CD14-positive monocyte (primary cell): ENCODE measurements at places on chromosomes 2 and 18. TPM values are rescaled to one million over a fixed set of nuclear protein-coding genes. Genes with fewer than 3 reads are reported as not detected.

Gene MRPL33
- polyA plus RNA-seq: 341 TPM

- H3K4me1 ChIP-seq: peaks cover 12% of the 10 kb centered on the region
- peak overlapping the region; percentile 22 for H3K4me3 ChIP-seq
- H3K27ac ChIP-seq: peak overlapping the region; percentile 38
- H3K27me3 ChIP-seq: no peaks in the 10 kb centered on the region
- H3K36me3 ChIP-seq: no peaks in the 10 kb centered on the region
Measured at GRCh38 chr2:64819361-64819760, 165.6 kb upstream of the SERTAD2 start.

DNA sequence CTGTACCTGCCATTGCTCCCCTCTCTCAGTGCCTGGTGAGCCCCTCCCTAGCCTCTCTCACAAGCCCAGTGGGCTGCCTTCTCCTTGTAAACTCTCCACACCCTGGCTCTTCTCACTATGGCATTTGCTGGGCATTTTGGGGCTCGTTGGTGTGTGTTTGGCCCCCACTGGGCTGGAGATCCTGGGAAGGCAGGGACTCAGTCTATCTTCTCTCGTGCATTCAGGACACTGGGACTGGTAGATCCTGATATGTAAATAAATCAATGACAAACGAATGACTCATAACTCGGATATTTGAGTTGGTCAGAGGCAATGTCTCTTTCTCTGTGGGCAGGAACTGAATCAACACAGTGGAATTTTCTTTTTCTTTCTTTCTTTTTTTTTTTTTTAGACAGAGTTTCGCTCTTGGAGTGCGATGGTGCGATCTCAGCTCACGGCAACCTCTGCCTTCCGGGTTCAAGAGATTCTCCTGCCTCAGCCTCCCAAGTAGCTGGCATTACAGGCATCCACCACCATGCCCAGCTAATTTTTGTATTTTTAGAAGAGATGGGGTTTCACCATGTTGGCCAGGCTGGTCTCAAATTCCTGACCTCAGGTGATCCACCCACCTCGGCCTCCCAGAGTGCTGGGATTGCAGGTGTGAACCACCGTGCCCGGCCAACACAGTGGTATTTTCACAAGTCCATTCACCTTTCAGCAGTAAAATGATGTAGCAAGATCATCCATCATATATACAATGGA lies 144.6 kb upstream of the SPRED2 start:
- no peaks in the 10 kb centered on the region for H3K36me3 ChIP-seq
- H3K27ac ChIP-seq: no peak overlapping the region
- no peak overlapping the region for H3K4me3 ChIP-seq
- H3K4me1 ChIP-seq: peaks cover 8% of the 10 kb centered on the region

- H3K27ac ChIP-seq: no peak overlapping the region
- no peak overlapping the region for H3K4me3 ChIP-seq
- no peaks in the 10 kb centered on the region for H3K4me1 ChIP-seq
- no peaks in the 10 kb centered on the region for H3K36me3 ChIP-seq
- no peak for DNase-seq
- no peaks in the 10 kb centered on the region for H3K27me3 ChIP-seq
Measured at GRCh38 chr2:88082781-88083180, 15.2 kb downstream of the SMYD1 start.

Gene TCF7L1
- polyA plus RNA-seq: 0.05 TPM

Gene CLEC4F
- 6.8 and 17.0 TPM in 2 replicates for polyA plus RNA-seq

GRCh38 chr18:34196256-34196655 lies 28.5 kb downstream of the NOL4 start:
- no peak for DNase-seq
- no peak overlapping the region for H3K4me3 ChIP-seq
- no peak overlapping the region for H3K27ac ChIP-seq
- H3K36me3 ChIP-seq: no peaks in the 10 kb centered on the region

Gene GPR45
- polyA plus RNA-seq: not detected

- H3K27me3 ChIP-seq: no peaks in the 10 kb centered on the region
- H3K27ac ChIP-seq: no peak overlapping the region
- no peak for DNase-seq
- H3K36me3 ChIP-seq: no peaks in the 10 kb centered on the region
Measured at GRCh38 chr2:160870729-160871465, 289.3 kb upstream of the TANK start.

DNA sequence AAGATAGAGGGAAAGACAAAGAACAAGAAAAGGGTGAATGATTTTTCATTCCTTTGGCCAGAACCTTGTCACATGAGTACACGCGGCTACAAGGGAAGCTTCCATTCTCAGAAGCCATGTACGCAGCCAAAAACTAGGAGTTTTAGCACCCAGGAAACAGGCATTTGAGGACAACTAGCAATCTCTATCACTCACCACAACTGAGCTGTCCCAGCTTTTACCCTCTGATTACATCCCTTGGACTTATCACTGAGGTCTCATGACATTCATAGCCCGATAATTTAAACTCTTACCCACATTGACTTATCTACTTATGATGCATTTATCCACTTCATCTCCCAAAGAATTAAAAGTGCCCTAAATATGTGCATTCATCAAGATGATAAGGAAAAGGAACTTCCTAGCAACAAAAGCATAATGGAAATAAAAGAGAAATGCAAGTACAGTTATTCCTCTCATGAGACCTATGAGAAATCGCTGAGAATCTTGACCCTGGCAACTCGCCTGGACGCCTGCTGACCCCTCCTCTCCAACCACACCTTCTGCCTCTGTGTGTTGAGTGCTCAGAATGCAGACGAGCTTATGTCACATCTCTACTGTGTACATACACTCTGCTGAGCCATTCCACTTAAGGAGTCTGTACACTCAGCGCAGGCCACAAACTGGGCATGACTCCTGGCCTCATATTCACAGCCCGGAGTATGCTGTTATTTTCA lies 28.7 kb upstream of the MFSD6 start:
- no peak overlapping the region for H3K27ac ChIP-seq
- no peaks in the 10 kb centered on the region for H3K4me1 ChIP-seq
- no peak overlapping the region for H3K4me3 ChIP-seq
- DNase-seq: no peak
- H3K27me3 ChIP-seq: no peaks in the 10 kb centered on the region
- H3K36me3 ChIP-seq: no peaks in the 10 kb centered on the region

Gene CDKL4
- not detected for polyA plus RNA-seq

DNA sequence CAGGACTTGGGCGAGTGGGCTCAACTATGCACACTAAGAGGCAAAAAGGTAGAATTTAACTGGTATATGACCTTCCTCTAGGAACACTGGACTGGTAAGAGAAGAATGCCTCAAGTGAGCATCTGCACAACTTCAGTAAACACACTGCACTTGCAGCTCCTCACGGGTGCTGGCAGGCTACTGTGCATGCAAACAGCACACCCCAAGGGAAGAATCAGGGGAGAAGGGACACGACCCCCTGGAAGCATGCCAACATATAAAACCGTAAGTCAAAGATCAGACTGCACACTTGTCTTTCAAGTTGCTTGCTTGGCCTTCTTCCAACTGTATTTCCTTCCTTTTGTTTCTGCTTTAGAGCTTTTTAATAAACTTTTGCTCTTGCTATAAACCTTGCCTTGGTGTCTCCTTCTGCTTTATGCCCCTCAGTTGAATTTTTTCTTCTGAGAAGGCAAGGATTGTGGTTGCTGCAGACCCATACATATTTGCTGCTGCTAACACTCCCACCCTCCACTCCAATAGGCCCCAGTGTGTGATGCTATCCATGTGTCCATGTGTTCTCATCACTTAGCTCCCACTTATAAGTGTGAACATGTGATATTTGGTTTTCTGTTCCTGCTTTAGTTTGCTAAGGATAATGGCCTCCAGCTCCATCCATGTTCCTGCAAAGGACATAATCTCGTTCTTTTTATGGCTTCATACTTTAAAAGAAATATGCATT lies 263.7 kb upstream of the SPOPL start:
- H3K36me3 ChIP-seq: no peaks in the 10 kb centered on the region
- H3K27me3 ChIP-seq: no peaks in the 10 kb centered on the region
- H3K27ac ChIP-seq: no peak overlapping the region
- no peaks in the 10 kb centered on the region for H3K4me1 ChIP-seq
- DNase-seq: no peak

Gene RFTN2
- not detected for polyA plus RNA-seq

Gene CAPN14
- not detected for polyA plus RNA-seq

- no peak overlapping the region for H3K27ac ChIP-seq
- DNase-seq: no peak
- H3K36me3 ChIP-seq: no peaks in the 10 kb centered on the region
- H3K4me3 ChIP-seq: no peak overlapping the region
- no peaks in the 10 kb centered on the region for H3K27me3 ChIP-seq
Measured at GRCh38 chr18:78393086-78393862, 586.3 kb upstream of the SALL3 start.

Gene CYP27A1
- 214 TPM for polyA plus RNA-seq

Gene DSEL
- polyA plus RNA-seq: 0.03 TPM

Gene CERKL
- polyA plus RNA-seq: 16.3 TPM

- H3K4me3 ChIP-seq: no peak overlapping the region
- H3K4me1 ChIP-seq: no peaks in the 10 kb centered on the region
- DNase-seq: no peak
- H3K27ac ChIP-seq: no peak overlapping the region
- no peaks in the 10 kb centered on the region for H3K36me3 ChIP-seq
Measured at GRCh38 chr2:9400268-9401058, 22.9 kb downstream of the ITGB1BP1 start.

GRCh38 chr2:10559101-10559500 lies 111.0 kb upstream of the ODC1 start:
- H3K27me3 ChIP-seq: no peaks in the 10 kb centered on the region
- H3K4me3 ChIP-seq: no peak overlapping the region
- H3K4me1 ChIP-seq: no peaks in the 10 kb centered on the region
- H3K36me3 ChIP-seq: no peaks in the 10 kb centered on the region

- no peak for DNase-seq
- no peaks in the 10 kb centered on the region for H3K36me3 ChIP-seq
- H3K4me1 ChIP-seq: peaks cover 19% of the 10 kb centered on the region
- H3K27ac ChIP-seq: no peak overlapping the region
- no peak overlapping the region for H3K4me3 ChIP-seq
Measured at GRCh38 chr2:241804326-241805229, 4.4 kb upstream of the NEU4 start.

GRCh38 chr18:32258558-32259204 lies 68.8 kb downstream of the MEP1B start:
- no peak overlapping the region for H3K4me3 ChIP-seq
- no peaks in the 10 kb centered on the region for H3K27me3 ChIP-seq
- DNase-seq: no peak
- H3K27ac ChIP-seq: peak overlapping the region; percentile 21
- peaks cover 28% of the 10 kb centered on the region for H3K4me1 ChIP-seq
- no peaks in the 10 kb centered on the region for H3K36me3 ChIP-seq

GRCh38 chr2:85732467-85733120 lies 21.2 kb upstream of the ATOH8 start:
- no peak overlapping the region for H3K27ac ChIP-seq
- H3K4me1 ChIP-seq: peaks cover 18% of the 10 kb centered on the region
- DNase-seq: no peak

- H3K36me3 ChIP-seq: no peaks in the 10 kb centered on the region
- H3K27me3 ChIP-seq: no peaks in the 10 kb centered on the region
- H3K4me3 ChIP-seq: no peak overlapping the region
- peaks cover 58% of the 10 kb centered on the region for H3K4me1 ChIP-seq
- H3K27ac ChIP-seq: no peak overlapping the region
Measured at GRCh38 chr2:112795774-112796173, 11.5 kb upstream of the IL1A start.

GRCh38 chr18:37836071-37836970 lies 270.7 kb upstream of the CELF4 start:
- H3K4me3 ChIP-seq: no peak overlapping the region
- no peaks in the 10 kb centered on the region for H3K27me3 ChIP-seq
- no peak overlapping the region for H3K27ac ChIP-seq
- H3K4me1 ChIP-seq: no peaks in the 10 kb centered on the region

GRCh38 chr2:177334940-177335543 lies 57.5 kb upstream of the AGPS start:
- no peak overlapping the region for H3K4me3 ChIP-seq
- H3K4me1 ChIP-seq: peaks cover 9% of the 10 kb centered on the region

GRCh38 chr18:76051396-76052226 lies 443.4 kb downstream of the ZNF516 start:
- no peaks in the 10 kb centered on the region for H3K4me1 ChIP-seq
- no peak for DNase-seq
- no peak overlapping the region for H3K27ac ChIP-seq
- H3K4me3 ChIP-seq: no peak overlapping the region
- H3K36me3 ChIP-seq: no peaks in the 10 kb centered on the region

- DNase-seq: no peak
- H3K36me3 ChIP-seq: no peaks in the 10 kb centered on the region
- peaks cover 69% of the 10 kb centered on the region for H3K4me1 ChIP-seq
- peak overlapping the region; percentile 74 for H3K27ac ChIP-seq
- H3K27me3 ChIP-seq: no peaks in the 10 kb centered on the region
- H3K4me3 ChIP-seq: no peak overlapping the region
Measured at GRCh38 chr2:233247116-233247515, 4.4 kb upstream of the ATG16L1 start.

DNA sequence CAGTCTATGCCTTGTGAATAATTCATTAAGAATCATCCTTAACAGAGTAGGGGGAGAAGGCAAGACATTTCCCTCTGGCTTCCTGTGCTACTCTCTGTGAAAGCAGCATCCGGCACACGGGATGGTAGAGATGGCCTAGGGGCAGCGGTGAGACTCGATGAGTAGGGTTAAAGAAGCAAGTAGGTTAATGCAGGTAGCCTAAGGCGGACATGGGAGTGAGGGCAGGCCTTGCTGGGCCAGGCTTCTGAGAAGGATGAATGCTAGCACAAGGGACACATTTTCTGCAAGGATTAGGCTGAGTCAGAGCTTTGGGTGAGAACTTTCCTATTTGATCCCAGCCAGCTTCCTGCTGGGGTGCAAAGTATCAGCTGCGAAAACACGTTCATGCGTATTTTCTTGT lies 80.8 kb downstream of the NXPH2 start:
- H3K27me3 ChIP-seq: no peaks in the 10 kb centered on the region
- H3K27ac ChIP-seq: no peak overlapping the region
- no peak overlapping the region for H3K4me3 ChIP-seq
- H3K36me3 ChIP-seq: no peaks in the 10 kb centered on the region

Gene CCDC178
- not detected for polyA plus RNA-seq

Gene SAG
- 0.87 TPM for polyA plus RNA-seq

DNA sequence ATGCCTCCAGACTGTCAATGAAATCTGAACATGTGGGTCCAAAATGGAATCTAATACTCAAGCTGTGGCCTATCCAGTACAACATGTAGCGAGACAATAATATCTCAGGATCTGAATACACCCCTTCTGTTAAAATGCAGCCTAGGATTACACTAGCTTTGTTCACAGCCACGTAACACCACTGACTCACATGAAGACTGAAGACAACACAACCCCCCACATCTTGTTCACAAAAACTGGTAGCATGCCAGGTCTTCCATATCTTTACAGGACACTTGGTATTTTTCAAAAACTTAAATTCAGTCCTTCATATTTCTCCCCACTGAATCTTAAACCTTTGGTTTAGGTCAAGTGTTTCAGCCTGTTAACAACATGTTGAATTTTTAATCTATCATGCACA lies 84.2 kb downstream of the SLC8A1 start:
- DNase-seq: no peak
- H3K4me3 ChIP-seq: no peak overlapping the region
- no peak overlapping the region for H3K27ac ChIP-seq
- peaks cover 17% of the 10 kb centered on the region for H3K4me1 ChIP-seq
- H3K36me3 ChIP-seq: peaks cover 11% of the 10 kb centered on the region

Gene SLC9A4
- not detected for polyA plus RNA-seq

GRCh38 chr2:133812826-133813617 lies 244.8 kb upstream of the NCKAP5 start:
- H3K4me1 ChIP-seq: no peaks in the 10 kb centered on the region
- no peak overlapping the region for H3K27ac ChIP-seq
- H3K4me3 ChIP-seq: peak overlapping the region; percentile 13
- H3K36me3 ChIP-seq: no peaks in the 10 kb centered on the region
- H3K27me3 ChIP-seq: no peaks in the 10 kb centered on the region
- no peak for DNase-seq

Gene SIX3
- not detected in 2 replicates for polyA plus RNA-seq

- H3K4me1 ChIP-seq: no peaks in the 10 kb centered on the region
- no peaks in the 10 kb centered on the region for H3K27me3 ChIP-seq
- H3K36me3 ChIP-seq: no peaks in the 10 kb centered on the region
- no peak for DNase-seq
- no peak overlapping the region for H3K4me3 ChIP-seq
Measured at GRCh38 chr2:235146871-235147565, 195.2 kb downstream of the SH3BP4 start.

Gene SKA1
- not detected in 2 replicates for polyA plus RNA-seq
